ENCODE measurements at places on chromosomes 6 and 20.
A peak's percentile ranks its signal among the peaks of the same experiment; 100 is the strongest.

GRCh38 chr20:33940666-33941065, 53.0 kb upstream of the RALY start:
- no peak for DNase-seq

GRCh38 chr6:109772883-109773431, 81.9 kb downstream of the FIG4 start:
- DNase-seq, result no peak

DNA sequence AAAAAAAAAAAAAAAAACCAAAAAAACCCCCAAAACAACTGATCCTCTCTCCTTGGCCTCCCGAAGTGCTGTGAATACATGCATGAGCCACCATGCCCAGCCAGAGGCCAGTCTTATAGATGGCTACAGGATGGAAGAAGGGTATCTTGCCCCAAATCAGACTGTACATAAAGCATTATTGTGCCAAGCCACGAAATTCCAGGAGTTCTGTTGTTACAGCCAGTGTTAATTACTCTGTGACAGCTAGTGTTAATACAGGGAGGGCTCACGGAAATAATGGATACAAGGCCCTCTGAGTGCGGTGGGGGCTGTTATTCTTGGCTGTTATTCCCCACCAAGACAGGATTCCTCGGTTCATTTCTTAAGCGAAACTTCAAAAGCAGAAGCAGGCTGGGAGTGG, 1.4 kb upstream of the CLPSL2 start:
- no peak for DNase-seq

DNA sequence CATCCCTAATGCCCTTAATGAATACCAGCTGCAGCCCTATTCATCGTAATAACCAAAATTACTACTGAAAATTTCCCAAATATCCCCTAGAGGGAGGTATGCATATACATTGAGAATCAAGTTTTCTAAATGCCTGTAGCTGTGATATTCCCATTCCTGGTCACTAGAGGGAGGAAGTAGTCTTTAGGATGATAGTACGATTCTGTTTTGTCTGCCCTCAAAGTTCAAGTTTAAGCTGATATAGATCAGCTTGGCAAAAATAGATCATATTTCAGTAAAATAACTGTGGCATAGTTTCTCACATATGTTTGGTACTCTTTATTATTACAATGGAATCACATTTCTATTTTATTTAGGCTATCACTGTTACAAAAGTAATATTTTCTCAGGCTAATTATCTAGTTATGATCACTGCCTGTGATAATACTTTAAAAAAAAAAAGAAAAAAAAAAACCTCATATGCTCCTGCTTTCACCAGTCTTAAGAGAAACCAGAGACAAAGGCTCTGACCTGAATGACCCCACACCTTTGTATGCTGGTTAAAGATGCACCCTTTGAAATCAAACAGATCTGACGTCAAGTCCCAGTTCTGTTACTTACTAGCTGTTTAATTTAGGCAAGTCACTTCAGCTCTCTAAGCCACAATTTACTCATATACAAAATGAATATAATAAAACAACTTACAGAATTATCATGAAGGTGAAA, 11.0 kb downstream of the TSPYL1 start:
- DNase-seq, result no peak

GRCh38 chr6:136726837-136727557, 65.3 kb downstream of the MAP3K5 start:
- no peak for DNase-seq

DNA sequence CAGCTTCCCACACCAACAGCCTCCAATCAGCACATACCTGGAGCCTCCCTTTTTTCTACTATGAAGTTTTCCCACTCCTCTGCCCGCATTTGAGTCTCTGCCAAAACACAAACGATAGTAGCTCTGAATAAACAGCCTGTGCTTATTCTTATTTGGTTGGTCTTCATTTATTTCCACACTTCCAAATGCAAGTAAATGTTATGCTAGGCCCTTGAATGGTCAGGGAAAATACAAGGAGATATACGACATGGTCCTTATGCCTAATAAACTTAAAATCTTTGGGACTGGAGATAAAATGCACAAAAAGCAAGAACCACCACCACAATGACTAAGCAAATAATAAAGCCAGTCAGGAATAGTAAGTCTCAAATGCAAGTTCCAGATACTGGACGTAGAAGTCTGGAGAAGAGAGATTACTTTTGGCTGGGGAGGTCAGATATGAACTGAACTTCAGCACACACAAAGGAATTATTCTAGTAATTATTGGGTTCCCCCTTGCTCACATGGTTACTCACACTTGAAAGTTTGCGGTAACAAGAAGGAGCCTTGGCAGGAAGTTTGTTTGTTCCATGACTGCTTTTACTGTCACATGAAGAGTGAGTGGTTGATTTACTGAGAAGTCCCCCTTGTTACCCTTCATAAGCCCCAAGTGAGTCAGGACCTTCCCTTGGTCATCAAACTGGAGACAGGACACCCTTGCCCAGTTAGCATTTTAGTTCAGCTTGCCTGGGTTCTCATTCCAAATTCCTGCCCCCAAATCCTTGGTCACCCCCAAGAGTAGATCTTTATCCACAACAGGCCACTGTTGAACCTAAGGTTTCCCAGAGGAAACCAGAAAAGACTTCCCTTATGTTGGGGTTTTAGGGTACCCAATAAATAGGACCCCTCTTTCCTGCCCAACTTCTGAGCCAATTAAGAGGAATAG, 511.2 kb upstream of the JARID2 start:
- no peak for DNase-seq

GRCh38 chr6:113642714-113643406, 214.3 kb upstream of the MARCKS start:
- no peak for DNase-seq

GRCh38 chr20:62156592-62157386, 13.2 kb downstream of the SS18L1 start:
- DNase-seq, result peak; percentile 63

GRCh38 chr6:115971785-115972184, 88.9 kb downstream of the FRK start:
- no peak for DNase-seq

- no peak for DNase-seq
These were observed 84.8 kb downstream of the TRMT11 start for GRCh38 chr6:126071000-126071647.

DNA sequence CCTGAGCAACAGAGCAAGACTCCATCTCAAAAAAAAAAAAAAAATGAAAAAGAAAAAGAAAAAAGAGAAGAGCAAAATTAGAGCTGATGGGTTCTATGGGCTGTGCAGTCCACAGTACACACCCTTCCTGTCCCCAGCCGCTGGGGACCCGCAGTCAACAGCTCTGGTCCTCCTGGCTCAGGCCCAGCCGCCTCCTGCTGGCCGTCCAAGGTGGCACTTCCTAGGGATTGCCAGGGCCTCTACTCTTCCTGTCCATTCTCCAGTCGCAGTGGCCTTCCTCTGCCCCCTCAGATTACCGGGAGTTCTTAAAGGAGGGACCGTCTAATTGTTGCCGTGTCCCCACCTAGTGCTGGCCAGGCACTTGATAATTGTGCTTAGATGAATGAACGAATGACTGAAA, 41.7 kb downstream of the TMEM242 start:
- no peak for DNase-seq

GRCh38 chr6:87881342-87881895, 166.2 kb upstream of the SPACA1 start:
- no peak for DNase-seq

DNA sequence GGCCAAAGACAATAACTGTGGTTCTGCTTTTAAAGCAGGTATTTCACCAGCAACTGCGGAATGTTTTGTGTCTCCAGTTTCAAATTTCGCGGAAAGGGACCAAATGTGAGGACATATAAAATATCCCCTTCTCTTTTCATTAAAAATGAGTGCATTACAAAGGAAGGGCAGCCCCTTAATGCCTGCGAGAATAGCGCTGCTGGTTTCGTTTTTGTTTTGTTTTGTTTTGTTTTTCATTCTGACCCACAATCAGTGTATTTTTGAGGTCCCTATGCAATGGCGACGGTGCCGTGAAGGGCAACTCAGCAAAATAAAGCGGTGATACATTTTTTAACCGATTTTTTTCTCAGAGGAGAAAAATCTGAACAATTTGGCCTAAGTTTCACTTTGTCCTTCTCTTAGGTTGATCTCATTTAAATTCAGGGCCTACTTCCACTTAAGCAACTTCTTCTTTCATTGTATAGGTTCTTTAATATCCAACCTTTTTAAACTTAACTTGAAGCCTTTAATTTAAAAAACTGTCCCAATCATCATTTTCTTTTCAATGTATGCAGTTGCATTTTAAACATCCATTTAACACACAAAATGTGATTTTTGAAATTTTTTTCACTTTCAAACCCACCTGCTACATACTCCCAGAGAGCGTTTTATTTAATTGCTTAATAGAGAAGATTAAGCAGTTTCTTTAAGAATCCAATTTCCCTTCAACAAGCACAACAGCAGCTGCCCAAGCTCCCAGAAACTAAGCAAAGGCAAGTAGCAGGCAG, 2.9 kb upstream of the HIVEP2 start:
- no peak for DNase-seq

DNA sequence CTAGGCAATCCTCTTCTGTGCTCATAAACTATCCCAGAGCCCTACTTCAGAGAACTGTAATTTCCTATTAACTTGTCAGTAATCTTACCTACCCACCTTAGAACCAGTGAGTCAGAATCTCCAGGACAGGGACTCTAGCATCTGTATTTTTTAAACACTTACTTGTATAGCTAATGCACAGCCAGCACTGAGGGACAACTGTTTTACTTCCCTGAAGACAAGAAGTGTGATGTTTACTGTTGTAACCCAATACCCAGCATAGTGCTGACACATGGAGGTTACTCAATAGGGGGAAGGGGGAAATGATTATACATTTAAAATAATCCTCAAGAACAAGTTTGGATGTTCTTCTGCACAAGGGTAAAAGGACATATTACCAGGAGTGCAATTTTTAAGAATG, 130.8 kb downstream of the BTBD9 start:
- DNase-seq, result no peak

GRCh38 chr20:37345339-37346235, at the start of gene SRC:
TSS of gene SRC (plus strand) at chr20:37346140. CDS start at chr20:37384154, 38,014 bp downstream.
- DNase-seq, result peak; percentile 24

DNA sequence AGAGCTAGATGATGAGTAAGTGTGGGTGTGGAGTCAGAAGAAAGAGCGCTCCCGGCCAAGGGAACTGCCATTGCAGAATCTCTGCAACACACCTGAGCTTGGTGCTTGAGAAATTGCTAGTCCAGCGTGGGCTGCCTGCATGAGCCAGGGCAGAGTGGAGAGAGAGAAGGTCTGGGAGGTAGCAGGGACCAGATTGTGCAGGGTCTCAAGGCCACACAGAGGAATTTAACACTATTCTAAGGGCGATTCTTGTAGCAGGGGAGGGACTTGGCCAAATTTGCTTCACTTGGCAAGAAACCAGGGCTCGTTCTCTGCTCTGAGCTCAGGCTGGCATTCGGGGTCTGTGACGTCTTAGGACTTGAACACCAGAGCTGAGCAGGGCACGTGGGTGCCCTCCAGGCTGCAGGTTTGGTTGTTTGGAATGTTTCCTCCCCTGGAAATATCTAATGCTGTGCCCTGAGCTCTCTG, 53.5 kb downstream of the BCAS4 start:
- no peak for DNase-seq

DNA sequence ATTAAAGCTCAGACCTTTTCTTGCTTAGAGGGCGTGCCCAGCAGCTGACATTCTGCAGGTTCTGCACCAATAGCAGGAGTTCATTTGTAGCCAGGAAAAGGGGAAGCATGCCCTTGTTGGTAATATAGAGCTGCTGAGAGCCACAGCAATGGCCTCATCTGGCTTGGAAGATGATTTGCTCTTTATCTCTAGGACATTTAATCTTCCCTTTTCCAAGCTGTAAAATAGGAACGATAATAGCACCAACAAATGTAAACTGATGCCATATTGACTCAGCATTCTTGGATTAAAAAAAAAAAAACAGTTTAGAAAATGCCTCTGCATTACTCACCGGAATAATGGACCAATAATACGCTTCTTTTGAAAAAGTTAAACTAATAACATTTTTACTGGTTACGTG, 93.4 kb upstream of the SLC2A12 start:
- DNase-seq, result no peak
